ENCODE measurements at places on chromosomes 7 and 10.

- no peak for DNase-seq
Observed at GRCh38 chr7:1846331-1847065, 176.4 kb downstream of the ELFN1 start.

DNA sequence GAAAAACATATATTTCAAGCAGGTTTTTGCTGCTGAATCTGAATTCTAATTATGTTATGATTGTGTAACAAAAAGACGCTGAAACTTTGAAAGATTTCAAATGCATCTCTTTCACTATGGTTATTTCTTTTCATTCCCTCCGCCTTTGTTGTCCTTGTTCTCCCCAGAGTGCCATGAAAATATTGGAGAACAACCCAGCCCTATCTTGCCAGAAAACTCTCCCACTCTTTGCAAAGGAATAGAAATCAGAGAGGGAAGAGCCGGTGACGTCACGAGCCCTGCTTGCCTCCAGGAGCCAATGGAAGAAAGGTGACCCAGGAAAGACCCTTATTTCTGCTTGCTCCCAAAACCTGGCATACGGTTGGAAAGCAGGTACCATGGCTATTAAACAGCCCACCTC lies 3.4 kb downstream of the GFRA1 start:
- DNase-seq, result no peak

GRCh38 chr10:36464291-36464690 lies 661.1 kb upstream of the ANKRD30A start:
- DNase-seq, result peak; percentile 54

DNA sequence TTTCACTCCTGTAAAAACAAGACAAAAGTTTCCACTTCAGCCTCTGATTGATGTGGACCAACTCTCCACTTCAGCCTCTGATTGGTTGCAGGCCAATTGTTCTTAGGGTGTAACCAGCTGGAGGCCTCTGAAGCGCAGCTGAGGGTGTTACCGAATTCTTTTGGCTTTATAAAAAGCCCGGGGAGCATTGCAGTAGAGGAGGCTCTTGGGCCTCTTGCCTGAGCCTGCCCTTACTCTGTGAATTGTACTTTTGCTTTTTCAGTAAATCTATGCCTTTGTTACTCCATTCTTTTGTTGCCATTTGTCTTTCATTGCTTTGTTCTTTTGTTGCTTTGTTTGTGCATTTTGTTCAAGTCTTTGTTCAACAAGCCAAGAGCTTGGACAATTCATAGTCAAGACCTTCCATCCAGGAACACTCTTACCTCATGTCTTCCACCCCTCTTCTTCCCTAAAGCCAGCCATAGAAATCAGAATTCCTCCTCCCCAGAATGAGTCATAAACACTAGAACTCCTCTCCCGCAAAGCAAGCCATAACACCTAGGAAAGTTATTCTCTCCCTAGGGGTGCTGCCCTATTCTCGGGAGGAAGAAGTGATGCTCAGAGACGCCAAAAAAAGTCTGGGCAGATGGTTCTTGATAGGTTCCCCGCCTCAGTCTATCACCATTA lies 53.5 kb upstream of the ARMC3 start:
- no peak for DNase-seq

DNA sequence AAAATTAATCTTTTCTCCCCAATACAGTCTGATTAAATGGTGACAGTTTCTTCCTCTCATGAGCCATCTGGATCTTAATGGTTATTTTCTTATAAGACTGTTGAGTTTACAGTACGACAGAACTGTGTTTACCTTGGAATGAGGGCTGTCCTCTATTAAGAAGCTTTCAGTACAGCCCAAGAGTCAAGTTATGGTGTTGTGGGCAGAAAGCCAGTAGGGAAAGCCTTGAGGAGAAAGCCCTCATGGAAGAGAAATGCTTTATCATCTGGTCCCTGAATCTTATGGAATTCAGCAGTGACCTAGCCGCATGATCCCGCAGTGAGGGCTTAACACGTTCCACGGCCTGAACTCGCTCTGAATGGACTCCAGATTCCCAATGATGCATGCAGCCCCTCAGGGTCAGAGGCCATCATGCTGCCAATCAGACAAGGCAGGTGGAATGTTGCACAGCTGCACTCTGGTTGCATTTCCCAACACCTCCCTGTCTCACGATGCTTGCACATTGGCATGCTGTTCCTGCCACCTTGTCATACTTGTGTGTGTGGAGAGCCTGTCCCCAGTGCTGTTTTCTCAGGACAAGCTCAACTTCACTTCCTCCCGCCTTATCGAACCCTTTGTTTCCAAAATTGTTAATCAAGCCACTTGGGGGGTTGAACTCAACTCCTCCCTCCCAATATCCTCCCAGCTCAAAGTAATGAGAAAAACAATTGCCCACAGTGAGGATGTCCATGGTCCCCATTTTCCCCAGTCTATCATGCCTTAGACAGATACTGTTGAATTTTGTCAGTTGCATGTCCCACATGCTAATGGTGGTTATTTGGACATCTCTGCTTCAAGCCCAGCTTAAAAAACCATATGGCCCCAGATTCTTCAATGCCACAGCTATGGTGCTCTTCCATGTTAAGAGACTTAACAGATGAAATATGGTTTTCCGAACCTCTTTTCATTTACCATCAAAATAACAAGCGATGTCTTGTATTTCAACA lies 211.1 kb upstream of the TCF7L2 start:
- DNase-seq, result no peak

DNA sequence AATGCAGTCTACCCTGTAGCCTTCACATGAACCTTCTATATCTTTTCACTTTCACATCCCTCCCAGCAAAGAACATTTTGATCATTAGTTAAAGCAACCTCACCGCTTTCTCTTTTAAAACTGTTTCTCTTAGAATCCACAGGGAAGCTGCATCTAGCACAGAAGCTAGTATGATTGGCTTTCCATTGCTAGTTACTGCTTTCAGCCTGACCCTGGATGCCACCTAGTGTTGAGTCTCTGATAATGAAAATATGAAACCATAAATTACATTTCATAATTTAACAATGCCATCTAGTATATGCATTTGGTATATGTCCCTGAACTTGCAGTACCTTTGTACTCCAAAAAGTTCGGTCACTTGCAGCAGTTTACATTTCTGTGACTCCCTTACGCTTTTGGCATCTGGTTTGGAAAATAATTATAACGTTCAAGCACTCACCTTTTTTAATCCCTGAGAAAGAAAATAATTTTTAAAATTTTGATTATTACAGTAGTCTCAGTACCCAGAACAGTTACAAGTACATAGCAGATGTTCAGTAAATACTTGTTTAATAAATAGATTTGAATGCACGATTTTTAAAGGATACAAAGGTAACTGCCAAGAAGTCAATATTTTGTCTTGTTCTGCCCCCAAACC lies 22.7 kb downstream of the CISD1 start:
- peak; percentile 86 for DNase-seq

- DNase-seq, result peak; percentile 26
Observed at GRCh38 chr10:32929634-32930033, 28.4 kb downstream of the ITGB1 start.

GRCh38 chr10:102785818-102786217 lies 42.1 kb downstream of the WBP1L start:
- DNase-seq, result no peak

DNA sequence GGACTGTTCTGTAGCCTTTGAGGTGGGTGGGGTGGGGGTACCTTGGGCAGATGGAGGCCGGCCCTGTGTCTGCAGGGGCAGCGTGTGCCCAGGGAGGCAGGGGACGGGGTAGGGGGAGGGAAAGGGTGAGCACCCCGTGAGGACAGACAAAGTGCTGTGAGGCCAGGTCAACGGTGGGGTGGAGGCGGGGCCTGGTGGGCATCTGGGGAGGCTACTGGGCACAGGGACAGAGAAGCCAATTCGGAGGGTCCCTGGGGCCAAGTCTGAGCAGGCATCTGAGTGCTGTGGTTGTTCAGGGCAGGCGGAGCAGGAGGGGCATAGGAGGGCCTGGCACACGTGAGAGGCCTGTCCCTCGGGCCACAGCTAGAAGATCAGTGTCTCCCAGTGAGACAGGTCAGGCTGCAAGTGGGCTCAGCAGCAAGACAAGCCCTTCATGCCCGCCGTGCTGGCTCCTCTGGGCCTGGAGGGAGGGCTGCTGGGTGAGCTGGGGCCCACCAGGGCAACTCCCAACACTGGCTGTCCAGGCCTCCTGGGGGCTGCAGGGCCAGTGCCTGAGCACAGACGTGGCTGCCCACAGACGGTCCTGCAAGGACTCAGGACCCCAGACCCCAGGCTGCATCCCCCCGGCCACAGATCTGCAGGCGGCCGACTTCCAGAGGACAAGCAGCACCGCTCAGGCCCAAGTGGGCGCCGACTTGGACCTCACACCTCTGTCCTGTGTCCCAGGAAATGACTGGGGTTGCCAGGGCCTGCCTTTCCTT lies 26.4 kb upstream of the KNDC1 start:
- no peak for DNase-seq

- no peak for DNase-seq
Observed at GRCh38 chr7:147639751-147640150, 950.8 kb upstream of the C7orf33 start.

DNA sequence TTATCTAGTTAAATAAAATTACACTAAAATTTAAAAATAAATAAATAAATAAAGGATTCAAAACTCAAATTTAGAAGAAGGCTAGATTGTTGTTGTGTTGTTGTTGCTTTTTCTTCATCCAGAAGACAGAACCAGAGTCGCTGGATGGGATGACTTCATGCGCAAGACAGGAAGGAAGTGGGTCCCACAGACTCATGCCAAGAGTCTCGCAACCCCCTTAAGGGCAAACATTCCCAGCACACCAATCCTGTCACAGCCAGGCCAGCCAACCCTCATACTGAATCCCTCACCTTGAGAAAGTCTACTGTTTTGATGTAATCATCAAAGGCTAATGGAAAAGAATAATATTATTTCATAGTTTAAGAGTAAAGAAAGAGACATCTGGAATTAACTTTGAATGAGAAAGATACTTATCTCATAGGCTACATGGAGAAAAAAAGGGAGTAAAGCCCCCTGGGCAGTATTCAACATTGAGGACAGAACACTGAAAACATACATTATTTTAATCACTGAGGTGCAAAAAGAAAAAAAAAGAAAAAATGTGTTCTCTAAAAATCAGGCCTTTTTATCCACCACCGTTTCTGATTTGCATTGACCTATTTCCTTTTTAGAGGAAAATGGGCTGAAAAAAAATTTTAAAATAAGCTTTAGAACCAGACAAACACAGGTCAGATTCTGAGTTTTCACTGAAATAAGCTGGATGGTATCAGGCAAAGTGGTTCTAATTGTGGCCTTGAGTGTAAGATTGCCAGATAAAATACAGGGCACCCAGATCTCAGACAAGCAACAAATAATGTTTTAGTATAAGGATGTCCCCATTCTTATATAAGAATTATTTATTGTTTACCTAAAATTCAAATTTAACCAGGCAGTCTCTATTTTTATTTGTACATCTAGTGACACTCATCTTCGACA lies 826.5 kb downstream of the TNS3 start:
- DNase-seq, result no peak

GRCh38 chr7:150435047-150435389 lies 15.4 kb upstream of the GIMAP8 start:
- no peak for DNase-seq

- DNase-seq, result peak; percentile 90
Observed at GRCh38 chr7:136086712-136087111, 109.6 kb upstream of the MTPN start.

DNA sequence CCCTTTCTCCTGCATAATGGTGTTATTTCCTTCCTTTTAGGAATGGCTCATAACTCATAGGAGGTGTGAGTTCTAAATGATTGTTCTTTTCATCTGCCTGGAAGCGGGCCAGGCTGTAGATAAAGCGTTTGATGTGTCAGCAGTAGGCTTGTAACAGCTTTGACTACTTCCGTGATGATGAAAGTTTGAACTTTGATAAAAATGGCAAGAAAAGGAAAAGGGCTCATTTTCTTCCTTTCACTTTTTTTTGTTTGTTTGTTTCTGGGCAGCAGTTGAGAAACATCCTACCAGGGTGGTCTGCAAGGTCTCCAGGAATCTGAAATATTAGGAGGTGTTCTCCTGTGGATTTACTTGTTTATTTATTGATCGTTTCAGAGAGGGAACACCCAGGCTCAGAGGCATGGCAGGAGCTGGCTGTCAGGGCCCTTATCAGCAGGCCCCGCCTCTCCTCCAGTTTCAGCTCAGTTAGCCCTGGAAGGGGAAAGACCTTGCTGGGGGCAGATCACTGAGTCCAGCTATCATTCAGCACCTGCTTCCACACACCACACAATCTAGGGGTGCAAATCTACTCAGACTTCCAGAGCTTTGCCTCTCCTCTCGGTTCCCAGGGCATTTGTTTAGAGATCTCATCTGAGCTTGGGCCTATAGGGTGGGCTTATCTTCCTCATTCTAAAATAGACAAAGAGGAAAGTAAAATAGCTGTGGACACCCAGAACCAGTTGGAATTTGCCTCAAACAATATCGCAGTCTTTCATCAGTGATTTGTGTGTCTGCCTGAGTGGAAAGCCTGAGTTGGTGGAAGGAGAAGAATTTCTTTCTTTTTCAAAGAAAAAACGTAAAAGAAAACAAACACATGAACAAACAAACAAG lies 130.9 kb downstream of the BMPER start:
- DNase-seq, result no peak

DNA sequence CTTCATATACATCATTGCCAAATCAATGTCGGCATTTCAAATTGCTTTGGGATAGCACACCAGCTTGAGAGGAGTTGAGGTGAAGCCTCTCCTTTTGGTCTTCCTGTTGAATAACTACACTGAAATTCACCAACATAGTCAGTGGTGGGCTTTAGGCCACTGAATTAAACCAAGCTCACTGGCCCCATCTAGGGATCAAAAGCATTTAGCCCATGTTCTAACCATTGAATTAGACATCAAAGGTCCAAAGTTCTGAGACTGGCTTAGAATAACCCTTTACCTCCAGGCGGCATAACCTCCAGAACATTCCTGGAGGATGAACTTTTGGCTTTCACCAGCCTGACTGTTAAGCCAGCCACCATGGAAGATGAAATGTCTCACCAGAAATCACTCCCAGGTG lies 54.6 kb downstream of the BPGM start:
- DNase-seq, result peak; percentile 40

GRCh38 chr10:12235796-12236195 lies 39.8 kb downstream of the CDC123 start:
- peak; percentile 54 for DNase-seq

DNA sequence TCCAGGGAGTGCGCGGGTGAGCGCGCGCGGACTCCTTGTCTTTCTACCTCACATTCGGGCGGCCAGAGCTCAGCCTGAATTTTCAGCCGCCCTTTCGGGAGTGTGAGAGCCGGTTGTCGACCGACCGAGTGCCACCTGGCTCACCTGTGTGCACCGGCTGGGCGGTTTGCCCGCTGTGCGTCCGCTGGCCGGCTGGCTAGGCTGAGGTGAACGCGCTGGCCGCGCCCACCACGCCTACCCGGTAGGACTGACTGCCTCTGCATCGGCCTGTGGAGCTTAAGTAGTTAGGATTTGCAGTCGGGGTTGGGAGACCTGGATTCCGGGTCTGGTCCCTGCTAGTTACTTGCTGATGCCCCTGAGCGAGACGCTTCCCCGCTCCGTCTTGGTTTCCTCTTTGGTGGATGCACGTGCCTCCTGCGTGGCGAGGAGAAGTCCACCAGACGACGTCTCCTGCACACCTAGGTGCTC lies 553 bp downstream of the TSPAN15 start:
- no peak for DNase-seq

DNA sequence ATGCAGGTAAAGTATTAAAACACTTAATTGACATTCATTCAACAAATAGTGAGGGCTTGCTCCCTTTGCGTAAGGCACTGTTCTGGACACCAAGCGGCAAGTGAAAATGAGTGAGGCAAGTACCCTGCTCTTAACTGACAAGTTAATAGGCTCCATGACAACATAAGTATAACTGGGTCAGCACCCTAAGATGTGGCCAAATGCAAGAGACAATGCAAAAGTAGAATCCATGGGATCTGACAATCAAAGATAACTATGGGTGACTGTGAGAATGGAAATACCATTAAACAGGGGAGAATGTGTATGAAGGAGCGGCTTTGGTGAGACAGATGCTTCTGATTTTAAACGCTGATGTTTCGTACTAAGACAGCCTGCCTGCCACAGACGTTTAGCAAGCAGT lies 160.5 kb downstream of the RAPGEF5 start:
- DNase-seq, result no peak

Data from adipocyte (in vitro differentiated cells).